Activated naive CD4-positive, alpha-beta T cell (primary cell): ENCODE measurements at places on chromosomes 7 and 10.

- DNase-seq: no peak
Observed at GRCh38 chr7:136009488-136010079, 32.4 kb upstream of the MTPN start.

GRCh38 chr10:76906256-76906655 is 731.4 kb downstream of the KCNMA1 start:
- DNase-seq: no peak

DNA sequence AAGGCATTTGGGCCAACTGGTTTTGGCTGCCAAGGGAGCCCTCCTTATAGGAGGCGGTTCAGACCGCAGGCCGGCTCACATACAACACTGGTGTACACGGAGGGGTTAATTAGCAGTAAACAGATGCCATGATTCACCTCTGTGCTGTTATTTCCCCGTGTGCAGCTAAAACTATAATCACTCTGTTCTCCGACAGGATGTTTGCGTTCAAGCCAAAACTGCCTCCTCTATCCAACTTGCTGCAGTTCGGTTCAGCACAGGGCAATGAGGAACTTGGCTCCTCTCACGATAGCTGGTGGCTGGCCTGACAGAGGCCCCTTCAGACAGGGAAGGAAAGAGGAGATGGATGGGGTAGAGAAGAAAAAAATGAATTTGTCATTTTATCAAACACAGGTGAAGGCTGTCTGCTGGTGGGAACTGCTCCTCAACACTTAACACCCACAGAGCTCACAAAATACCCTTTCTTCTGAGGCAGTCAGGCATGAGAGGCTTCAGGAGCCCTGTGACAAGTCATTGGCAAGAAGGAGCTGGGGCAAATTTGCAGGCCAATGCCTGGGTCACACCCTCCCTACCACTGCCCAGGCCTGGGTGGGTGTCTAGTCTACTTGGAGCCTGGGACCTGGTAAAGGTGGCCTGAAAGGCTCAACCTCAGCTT is 24.0 kb downstream of the KCNMA1 start:
- DNase-seq: no peak

GRCh38 chr7:70616211-70616610 is 515.7 kb upstream of the GALNT17 start:
- no peak for DNase-seq

DNA sequence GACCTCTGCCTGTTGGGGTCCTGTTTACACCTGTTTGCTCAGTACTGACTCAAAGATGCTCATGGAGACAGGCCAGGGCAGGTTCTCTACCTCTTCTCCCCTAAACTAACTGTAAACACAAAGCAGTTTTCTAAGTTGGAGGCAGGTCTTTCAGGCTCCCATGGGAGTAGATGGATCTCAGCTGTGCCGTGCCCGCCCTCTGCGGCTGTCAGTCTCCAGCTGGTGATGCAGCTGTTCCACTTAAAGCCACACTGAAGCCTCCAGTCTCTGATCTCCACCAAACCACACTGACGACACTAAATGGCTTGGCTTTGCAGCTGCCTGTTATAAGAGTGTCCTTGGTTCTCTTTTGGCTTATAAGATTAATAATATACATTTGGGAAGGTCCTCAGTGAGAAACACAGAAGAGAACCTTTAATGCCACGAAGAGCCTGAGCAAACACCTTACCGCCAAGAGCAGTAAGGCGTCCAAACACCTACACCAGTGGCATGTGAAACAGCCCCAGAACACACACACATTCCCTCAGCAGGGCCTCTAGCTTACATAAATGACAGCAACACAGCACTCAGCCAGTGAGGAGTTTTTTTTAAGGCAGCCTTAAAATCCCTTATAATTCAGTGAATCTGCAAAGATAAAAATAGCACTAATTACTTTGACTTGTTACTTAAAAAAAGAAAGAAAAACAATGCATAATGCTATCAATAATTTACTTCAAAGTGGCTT is 60.4 kb upstream of the KCNIP2 start:
- DNase-seq: no peak

DNA sequence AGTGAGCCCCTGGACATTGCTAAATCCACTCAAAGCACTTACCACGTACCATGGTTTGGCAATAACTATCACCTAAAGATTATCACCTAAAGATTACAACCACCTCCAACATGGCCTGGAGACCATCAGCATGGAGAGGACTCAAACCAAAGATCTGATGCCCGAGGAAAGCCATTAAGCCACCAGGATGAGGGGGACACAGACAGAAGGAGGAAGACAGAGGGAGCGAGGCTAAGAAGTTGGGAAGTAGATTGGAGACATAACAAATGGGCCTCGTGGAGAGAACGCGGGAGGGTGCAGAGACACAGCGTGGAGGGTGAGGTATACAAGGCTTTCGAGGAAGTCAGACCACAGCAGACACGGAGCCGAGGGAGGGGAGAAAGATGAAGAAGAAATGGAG is 700.2 kb downstream of the PARD3 start:
- no peak for DNase-seq

GRCh38 chr7:116736927-116737715 is 65.1 kb downstream of the MET start:
- no peak for DNase-seq

DNA sequence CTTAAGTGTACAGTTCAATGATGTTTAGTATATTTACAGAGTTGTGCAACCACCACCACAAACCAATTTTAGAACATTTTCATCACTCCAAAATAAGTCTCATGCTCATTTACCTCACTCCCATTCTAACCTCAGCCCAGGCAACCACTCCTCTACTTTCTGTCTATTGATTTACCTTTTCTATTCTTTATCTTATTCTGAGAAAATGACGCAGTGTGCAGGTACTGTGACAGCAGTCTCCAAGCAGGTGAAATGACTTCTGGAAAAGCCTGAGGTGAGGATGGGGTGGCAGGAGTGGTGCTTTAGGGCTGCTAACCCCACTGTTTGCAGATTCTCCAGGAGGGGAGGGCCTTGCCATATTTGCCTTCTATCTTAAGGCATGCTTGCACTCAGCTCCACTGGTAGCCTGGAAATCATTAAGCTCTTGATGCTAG is 39.5 kb downstream of the GARS1 start:
- DNase-seq: no peak

- DNase-seq: no peak
Observed at GRCh38 chr10:36391405-36391804, 734.0 kb upstream of the ANKRD30A start.

DNA sequence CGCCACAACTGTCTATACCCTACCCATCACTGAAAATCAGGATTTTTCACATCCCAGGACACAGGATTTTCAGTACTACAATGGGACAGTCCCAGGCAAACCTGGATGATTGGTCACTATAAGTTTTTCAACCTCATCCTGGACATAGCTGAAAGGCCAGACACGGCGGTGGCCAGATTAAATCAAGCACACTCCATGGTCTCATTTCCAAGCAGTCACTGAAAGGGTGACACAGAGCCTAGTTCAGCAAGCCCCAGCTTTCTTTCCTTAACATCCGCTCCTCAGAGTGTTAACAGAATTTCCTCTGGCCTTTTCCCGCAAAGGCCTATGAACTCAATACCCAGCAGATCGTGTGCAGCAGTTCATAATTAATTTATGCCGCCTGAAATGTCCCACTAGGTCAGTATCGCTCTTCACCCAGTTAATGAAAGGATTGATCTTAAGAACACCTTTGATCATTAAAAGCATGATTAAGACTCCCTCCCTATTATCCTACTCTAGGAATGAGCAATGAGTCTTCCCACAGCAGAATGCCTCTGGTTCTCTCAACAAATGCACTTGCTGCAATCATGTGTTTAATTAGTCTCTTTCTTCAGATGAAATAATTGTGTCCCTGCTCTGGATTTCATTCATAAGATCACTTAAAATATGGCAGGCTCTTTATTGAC is 104.0 kb upstream of the NANOS1 start:
- no peak for DNase-seq

DNA sequence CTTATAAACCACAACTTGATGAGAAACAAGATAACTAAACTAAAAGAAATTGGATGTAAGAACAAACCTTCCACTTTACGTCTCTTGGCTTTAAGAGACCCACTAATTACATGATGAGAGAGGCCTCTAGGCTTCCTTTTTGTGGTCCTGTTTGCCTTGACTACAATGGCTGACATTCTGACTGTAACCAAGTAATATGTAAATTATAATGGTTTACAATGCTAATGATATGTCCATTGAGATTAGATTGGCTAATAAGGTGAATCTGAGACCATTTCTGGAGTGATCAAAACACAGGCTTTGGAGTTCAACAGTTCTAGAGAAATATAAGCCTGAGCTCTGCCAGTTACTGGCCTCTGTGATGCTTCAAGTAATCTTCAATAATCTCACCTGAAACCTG is 39.4 kb upstream of the AGMO start:
- no peak for DNase-seq

DNA sequence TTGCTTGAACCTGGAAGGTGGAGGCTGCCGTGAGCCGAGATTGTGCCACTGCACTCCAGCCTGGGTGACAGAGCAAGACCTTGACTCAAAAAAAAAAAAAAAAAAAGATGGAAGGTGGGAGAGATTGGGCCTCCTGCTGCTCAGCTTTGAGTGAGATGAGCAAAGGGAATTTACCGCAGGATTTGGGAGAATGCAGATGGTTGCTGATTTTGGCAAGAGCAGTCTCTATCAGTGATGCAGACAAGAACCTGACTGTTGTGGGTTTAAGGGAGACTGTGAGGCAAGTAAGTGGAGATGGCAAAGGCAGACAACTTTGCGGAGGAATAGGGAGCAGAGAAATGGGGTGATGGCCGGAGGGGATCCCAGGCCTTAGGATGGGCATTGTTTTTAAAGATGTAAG is 1140.8 kb upstream of the AUTS2 start:
- no peak for DNase-seq

DNA sequence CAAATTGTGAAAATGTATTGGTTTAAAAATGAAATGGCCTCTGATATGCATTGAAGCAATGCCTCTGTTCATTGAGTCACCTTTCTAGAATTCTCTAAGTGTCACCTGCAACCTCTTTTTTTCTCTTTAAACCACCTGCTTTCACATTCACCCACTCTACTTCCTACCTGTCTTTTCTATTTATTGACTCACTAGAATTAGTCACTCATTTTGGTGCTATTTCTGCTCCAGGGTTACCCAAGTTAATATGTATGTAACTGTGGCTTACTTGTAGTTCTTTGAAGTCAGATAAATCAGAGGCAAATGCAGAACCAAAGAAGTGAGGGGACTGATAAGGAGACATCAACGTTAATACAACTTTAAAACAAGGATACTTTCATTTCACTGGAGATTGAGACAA is 674.7 kb downstream of the CCSER2 start:
- DNase-seq: no peak

DNA sequence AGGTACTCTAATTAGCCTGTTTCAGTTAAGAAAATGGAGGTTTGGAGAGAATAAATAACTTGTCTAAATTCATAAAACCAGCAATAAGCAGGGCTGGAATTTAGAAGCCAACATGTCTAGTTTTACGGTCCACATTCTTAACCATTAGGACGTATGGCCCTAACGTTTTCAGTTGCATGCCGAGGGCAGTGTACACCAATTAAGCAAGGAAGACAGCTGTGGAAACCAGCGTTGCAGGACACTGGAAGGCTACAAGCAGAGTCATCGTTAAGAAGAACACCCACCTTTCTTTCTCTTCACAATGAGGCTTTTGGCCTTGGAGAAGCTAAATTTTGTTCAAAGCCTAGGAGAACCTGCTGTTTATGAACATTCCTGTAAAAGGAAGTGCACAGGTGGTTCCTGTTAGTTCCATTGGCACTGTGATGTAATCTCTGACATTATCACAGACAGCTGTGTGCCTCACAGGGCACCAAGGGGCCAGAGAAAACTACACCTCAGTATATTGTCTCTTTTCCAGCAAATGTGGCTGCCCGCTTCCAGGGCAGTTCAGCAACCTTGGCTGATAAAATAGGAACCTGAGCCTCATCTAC is 21.0 kb downstream of the MPP7 start:
- no peak for DNase-seq

DNA sequence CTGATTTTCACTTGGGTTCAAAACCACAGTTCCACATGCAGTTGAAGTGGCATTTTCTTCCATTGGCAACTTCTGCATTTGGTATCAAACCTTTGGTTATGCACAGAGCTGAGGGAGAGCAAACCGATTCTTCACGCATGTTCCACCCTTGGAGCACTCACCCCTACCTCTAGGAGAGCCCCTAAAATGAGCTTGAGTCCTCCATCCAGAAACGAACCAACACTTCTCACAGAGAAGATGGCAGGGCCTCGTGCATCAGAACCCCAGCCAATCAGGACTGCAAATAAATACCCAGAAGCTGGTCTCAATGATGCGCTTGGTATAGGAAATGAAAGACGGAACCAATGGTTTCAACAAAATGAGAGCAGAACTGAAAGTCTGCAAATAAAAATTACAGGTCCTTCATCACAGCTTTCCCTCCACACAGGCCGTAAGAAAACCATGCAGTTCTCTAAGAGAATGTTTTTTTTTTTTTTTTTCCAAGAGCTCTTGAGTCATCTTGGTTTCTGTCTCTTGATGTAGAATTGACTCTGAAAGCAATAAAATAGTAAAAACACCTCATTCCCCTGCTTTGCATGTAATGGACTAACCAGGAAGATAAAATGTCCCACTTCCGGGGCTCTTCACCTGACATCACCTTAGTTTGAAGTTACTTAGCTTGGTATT is 23.9 kb downstream of the KLF6 start:
- DNase-seq: no peak

GRCh38 chr10:122113945-122114747 is 125.2 kb downstream of the TACC2 start:
- no peak for DNase-seq

DNA sequence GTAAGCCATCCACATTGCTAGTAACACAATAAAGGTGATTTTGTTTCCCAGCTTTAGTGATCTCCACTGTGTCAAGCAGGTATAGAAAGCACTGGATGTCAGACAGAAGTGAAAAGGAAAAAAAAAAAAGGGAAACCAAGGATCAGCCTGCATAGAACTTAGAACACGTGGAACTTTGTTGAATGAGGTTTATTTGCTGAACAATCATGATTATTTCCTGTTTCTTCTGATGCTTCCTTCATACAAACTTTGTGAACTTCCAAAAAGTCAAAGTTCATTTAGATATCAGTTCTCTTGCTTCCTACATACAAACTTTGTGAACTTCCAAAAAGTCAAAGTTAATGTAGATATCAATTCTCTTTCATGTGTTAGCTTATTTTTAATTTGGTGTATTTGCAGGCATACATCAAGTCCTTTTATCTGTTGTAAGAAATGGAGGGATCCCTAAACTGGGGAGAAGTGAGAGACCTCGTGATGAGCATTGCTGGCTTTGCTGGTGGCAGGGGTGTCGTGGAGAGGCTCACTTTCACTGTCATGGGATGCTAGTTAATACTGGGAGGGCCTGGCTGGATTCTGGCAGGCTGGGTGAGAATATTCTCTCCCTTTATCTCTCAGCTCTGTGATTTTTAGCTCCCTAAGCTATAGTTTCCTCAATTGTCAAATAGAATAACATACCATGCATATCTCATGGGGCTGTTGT is 298.4 kb downstream of the INHBA start:
- no peak for DNase-seq

- no peak for DNase-seq
Observed at GRCh38 chr7:27921081-27921836, 181.3 kb downstream of the TAX1BP1 start.
